ENCODE measurements at places on chromosomes 1 and 21. TPM values are rescaled to one million over a fixed set of nuclear protein-coding genes. Genes with fewer than 3 reads are reported as not detected.

Gene MRAP
- not detected for total RNA-seq

Gene DYNLT5
- total RNA-seq, result 0.24 TPM

DNA sequence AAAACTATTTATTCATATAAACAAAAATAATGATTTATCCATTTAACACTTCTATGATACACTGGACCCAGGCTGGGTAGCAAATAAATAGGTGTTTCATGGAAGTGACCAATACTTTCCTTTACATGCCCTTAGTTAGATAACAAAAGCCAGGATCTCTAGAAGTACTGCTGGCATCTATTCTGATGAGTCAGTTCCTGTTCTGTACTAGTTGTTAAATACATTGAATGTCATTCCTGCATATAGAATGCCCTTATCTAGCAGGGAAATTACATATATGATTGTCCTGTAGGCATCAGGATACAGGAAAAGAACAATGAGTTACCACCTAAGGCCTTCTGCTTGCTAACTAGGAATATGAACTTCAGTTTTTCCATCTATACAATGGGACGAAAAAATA lies 130.8 kb downstream of the HFM1 start:
- no peak for DNase-seq

GRCh38 chr1:61110554-61110953 lies 28.2 kb downstream of the NFIA start:
- no peak for DNase-seq

Data from left colon (tissue), 2 donors.